ENCODE measurements at places on chromosomes 4 and X.

GRCh38 chr4:134201216-134202161, at the start of gene PABPC4L:
Gene PABPC4L, minus strand, starts transcription at chr4:134201789. Its CDS starts 770 bp downstream, at chr4:134201019.
- DNase-seq: no peak

DNA sequence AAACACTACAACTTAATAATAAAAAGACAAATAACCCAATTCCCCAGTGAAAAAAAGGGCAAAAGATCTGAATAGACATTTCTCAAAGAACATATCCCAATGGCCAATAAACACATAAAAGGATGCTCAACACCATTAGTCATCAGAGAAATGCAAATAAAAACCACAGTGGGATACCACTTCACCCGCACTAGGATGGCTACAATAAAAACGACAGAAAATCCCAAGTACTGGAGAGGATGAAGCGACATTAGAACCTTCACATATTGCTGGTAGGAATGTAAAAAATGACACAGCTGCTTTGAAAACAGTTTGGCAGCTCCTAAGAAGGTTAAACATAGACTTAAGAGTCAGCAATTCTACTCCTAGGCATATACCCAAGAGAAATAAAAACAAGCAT, 140.6 kb upstream of the ARX start:
- DNase-seq: no peak

GRCh38 chr4:3041192-3042142, 32.9 kb downstream of the HTT-AS start:
- DNase-seq: no peak

DNA sequence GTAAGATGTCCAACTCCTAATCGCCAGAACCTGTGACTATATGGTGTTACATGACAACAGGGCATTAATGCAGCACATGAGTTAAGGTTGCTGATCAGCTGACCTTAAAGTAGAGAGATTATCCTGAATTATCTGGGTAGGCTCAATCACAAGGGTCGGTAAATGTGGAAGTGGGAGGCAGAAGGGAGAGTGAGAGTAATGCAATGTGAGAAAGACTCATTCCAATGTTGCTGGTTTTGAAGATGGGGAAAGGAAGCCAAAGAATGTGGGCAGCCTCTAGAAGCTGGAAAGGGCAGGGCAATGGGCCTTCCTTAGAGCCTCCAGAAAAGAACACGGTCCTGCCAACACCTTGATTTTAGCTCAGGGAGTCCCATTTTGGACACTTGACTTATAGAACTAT, 67.4 kb downstream of the STX18 start:
- DNase-seq: no peak

GRCh38 chr4:185734214-185734613, 77.8 kb downstream of the SORBS2 start:
- no peak for DNase-seq

DNA sequence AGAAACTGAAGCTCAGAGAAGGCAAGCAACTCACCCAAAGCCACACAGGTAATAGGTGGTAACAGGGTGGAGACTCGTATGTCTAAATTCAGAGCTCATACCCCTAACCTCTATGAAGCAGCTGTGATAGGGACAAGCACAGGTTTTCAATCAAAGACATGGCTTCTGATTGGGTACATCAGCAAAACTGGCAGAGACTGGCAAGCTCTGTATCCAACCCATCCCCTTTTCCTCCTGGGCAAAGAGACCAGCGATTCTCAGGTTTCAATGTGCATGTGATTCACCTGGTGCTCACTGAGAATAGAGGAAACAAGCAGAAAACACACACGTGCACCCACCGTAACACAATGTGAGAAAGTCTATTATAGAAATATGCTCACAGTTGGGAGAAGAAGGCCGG, 153.0 kb downstream of the SMIM20 start:
- DNase-seq: no peak

DNA sequence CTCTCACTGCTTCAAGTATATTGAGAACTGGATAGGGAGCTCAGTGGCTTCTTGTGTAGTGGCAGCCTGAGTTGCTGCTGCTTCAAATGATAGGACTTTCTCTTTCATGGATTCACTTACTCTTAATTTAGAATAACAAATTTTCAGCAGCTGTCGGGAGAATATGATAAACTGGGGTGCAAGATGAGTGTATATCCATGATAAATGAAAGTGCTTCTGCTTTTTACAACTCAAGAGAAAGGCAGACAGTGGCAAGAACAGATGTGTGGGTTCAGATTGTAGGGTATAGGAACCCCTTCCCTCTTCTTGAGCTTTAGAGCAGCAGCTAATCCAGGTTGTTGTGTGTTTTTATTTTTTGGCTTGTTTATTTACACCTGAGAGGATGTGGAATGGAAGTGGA, 1.0 kb downstream of the SH3BGRL start:
- DNase-seq: no peak

DNA sequence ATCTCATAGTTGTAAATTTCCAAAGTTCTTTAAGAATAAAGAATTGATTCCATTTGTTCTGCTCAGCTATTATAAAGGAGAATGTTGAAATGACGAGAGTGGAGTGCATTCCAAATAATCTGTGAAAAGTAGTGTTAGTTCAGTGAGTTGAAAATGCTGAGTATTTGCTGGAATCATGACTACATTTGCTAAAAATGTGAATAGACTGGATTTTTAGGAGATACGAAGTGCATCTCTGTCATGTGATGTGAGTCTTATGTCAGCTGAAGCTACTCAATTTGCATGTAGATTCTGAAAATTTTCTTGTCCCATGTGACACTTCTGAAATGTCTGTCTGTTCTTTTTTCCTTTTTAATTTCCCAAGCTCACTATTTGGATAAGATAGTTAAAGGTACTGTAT, 206.0 kb downstream of the DCTD start:
- DNase-seq: no peak

GRCh38 chr4:158782551-158783360, 13.9 kb downstream of the FNIP2 start:
- no peak for DNase-seq

GRCh38 chrX:13689741-13690211, 848 bp downstream of the RAB9A start:
- no peak for DNase-seq

- DNase-seq: no peak
Observed at GRCh38 chrX:138945219-138945618, 233.7 kb upstream of the FGF13 start.

DNA sequence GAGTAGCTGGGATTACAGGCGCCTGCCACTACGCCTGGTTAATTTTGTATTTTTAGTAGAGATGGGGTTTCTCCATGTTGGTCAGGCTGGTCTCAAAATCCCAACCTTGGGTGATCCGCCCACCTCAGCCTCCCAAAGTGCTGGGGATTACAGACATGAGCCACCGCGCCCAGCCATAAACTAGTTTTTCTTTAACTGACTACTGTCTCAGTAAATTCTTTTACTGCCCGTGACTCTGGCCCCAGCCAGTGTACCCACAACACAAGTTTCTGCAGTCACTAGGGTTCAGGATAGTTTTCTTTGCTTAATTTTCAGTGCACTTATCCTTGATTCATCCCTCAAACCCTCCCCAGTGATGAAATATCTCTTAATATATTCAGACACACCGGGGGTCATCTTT, 8.3 kb downstream of the SHROOM2 start:
- no peak for DNase-seq

DNA sequence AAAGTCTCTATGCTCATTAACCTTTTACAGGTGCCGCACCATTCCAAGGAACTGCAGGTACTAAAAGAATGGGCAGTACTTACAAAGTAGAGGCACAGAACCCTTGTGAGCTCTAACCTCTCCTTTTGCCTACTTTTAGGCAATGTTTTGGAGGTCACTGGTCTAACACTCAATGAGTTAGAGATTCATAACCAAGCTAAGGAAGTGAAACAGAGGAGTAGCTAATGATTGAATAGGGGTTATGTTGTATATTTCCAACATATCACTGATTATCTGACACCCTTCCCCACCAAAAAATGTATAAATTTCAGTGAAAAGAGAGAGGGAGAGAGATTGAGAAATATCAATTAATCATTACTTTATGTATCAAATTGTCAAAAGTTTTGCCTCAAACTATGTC, 269.3 kb downstream of the PCDH7 start:
- no peak for DNase-seq

DNA sequence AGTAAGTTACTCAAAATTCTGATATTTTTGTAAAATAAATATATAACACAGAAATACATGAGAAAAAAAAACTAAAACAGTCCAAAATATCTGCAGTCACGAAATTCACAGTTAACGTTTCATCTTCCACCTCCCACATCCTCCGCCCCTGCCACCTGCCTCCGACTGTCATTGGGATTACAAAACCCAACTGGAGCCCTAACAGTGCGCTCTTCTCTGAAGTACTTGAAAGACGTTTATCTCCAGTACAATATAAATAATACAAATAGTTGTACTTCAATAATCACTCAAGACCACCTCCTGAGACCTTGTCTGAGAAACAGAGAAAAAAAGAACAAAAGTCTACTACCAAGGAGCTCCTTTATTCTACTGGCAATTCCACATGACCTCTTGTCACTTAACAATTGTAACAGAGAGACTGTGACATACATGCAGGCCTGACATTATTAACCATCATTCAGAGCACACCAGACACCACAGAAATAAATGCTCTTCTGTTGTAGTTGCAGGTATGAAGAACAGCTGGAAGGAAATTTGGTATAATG, 280.6 kb downstream of the PPP3CA start:
- DNase-seq: no peak

DNA sequence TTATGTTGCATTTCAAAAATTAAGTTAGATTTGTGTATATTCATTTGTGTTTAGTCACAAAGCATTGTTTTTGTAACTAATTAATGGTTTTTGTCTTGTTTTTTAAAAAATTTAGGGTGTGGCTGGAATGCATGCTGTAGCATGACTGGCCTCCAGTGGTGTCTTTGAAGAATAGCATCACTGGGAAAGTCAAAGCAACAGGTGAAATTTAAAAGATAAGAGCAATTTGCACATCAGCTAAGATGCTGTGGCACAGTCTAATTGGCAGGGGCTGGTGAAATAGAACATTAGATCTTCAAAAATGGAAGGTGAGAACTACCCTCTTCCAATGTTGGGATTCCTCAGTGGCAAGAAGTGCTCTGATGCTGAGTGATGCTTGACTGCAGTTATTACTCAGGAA, 45.3 kb downstream of the ANK2 start:
- no peak for DNase-seq

DNA sequence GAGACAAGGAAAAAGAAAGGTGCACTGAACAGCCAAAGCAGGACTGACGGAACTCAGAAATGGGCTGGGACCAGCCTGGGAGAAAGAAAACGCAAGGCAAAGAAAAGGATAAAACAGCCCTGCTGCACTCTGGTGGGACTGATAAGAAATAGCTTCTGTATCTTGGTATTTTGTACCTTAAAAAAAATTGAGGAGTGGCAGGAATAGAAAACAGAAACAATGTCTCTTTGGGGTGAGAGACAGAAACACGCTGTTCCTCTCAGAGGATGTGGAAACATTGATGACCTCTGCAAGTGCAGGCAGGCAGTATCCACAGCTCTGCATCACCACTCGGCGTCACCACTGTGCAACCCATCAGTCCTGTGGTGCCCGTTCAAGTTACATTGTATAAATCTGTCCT, 152.5 kb upstream of the SPRY1 start:
- DNase-seq: no peak

GRCh38 chrX:39903937-39904336, 193.8 kb downstream of the BCOR start:
- DNase-seq: no peak

GRCh38 chr4:169205075-169205743, 65.5 kb downstream of the SH3RF1 start:
- no peak for DNase-seq

All from activated naive CD8-positive, alpha-beta T cell treated with anti-CD3 and anti-CD28 coated beads, Interleukin-2, amount 50 U/mL, for 16 hours (primary cell).